ENCODE measurements at places on chromosomes 7 and 10.

DNA sequence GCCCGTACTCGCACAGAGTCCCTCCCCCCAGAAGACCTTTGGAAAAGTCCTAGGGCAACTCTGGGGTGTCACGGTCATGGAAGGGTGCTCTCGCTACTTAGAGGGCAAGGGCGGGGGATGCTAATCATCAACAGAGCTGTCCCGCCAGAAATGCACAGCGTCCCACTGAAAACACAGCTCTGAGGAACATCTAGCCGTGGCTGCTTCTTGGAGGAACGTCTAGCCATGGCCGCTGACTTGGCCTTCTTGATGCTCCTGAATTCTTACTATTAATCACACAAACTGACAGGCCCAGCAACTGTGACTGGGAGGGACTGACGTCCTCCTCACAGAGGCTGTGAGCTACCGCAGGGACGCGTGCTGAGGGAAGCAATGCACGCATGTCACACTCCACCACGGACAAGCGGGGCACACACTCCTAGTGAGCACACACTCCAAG, 1.7 kb downstream of the TUBGCP2 start:
- no peak for DNase-seq

- DNase-seq = no peak
Measured at GRCh38 chr10:124989526-124989925, 47.6 kb downstream of the ZRANB1 start.

GRCh38 chr7:43313628-43314378, 201.4 kb downstream of the HECW1 start:
- DNase-seq = no peak

GRCh38 chr7:45068236-45069023, 20.3 kb downstream of the NACAD start:
- DNase-seq = no peak

GRCh38 chr10:131805696-131806095, 95.1 kb upstream of the PPP2R2D start:
- no peak for DNase-seq

GRCh38 chr10:70575874-70576802, 26.4 kb downstream of the PRF1 start:
- DNase-seq = no peak

DNA sequence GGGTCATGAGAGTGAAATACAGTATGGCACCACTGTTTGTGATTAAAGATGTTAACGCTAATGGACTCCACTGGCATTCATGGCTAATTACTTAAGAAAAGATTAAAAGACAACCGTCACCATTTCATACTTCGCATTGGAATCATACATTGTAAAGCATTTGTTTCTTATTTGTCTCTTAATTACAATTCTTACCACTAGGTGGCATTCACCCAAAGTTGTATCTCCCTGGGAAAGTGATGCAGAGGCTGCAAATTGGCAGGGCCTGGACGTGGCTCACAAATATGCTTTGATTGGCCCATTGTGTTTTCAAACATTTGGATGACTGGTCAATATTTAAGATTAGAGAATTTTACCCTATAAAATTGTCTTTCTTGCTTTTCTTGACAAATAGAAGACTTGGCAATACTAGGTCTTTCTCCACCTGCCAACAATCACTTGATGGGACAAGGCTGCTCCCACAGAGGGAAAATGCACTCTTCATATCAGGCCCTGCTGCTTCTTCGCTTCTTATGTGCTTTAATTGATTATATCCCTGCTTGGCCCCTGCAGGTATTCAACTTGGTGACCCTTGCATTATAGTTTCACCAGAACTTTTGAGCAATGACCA, 72.1 kb upstream of the STARD3NL start:
- peak; percentile 45 for DNase-seq

GRCh38 chr7:142720172-142720773, 29.0 kb upstream of the PRSS1 start:
- DNase-seq = no peak

- no peak for DNase-seq
Measured at GRCh38 chr10:82982110-82982608, 1107.2 kb downstream of the NRG3 start.

DNA sequence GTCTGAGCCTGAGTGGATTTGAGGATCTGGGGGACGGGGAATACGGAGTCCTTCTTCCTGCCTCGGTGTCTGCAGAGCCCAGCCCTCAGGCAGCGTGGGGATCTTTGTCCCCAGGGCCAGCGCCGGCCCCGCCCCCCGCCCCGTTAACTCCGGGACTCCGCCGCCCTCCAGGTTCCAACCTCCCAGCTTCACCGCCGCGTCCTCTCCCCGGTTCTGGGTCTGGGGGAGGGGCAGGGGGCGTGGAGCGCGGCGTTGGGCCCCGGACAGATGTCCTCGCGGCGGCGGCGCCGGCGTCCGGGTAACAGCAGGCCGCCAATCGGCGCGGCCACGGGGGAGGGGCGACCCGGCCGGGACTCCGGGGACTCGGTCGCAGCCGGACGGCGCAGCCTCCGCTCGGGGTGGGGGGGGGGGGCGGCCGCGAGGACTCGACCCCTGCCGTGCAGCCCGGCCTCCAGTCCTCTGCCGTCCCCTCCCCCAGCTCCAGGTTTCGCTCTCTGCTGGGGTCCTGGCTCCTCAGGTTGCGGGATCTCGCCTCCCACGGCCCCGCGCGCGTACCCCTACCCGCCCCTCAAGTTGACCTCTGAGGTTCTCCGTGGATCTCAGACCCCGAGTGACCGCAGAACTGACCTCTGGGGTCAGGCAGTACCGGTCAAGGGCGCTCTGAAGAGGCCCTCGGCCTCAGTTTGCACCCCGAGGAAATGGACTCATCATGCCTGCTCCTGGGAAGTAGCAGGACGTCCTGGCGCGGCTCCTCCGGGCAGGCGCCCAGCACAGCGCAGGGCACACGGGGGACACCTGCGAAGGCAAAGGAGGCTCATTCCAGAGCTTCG, 2.3 kb upstream of the ELFN1 start:
- no peak for DNase-seq

DNA sequence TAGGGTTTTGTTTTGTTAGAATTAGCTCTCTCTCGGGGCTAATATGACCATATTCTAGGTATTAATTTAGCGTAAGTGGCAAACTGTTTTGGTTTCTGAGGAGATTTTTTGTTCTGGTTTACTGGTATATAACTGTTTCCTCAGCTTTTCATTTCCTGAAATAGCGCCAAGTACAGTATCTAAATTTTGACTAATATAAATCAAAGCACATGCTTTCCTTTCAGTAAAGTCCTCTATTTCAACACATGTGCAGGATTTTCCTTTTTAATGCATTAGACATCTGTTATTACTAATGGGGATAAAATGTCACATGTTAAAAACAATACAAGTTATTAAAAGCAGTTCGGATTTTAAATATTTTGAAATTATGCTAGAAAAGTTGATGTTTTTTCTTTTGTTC, 11.3 kb downstream of the FERD3L start:
- DNase-seq = no peak

DNA sequence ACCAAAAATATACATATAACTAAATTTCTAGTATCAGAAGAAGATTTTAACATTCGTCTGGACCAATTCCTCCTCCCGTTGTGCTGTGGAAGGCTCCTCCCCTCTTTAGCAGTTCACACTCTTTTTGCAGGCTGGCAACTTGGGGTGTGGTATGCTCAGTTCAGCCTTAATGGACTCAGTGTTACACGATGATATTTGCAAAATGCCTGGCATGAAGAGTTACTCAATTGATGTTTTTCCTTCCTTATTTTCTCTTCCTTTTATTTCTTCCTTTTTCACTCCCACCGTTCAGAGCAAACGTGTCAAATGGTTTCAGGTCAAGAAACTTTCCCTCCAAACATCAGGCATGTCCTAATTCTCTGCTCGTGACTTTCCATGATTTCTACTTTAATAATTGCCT, 248.3 kb downstream of the PHF14 start:
- DNase-seq = no peak

DNA sequence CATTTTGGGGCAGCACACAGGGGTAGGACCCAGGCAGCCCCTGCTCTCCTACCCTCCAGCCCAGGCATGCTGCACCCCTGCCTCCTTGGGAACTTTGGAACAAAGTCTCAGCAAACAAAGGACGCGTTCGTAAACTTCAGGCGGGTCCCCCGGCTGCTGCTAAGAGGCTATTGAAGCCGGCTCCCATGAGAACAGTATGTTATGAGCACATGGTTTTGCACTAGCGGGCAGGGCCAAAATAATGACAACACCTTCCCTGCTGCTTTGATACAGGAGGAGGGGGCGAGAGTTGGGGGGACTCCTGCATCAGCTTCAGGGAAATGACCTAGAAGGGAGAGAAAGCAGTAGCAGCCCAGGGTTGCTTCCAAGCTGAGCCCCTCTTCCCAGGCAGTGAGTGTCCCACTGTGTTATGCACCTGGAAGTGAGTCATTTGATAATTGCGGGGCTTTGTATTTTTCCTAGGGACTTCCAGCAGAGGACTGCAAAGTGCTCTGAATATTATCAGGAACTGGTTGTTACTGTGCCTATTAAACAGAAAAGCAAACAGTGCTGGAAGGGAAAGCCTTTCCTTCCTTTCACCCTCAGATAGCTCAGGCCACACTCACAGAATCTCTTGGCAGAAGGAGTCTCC, 6.9 kb downstream of the ITPRIP start:
- no peak for DNase-seq

DNA sequence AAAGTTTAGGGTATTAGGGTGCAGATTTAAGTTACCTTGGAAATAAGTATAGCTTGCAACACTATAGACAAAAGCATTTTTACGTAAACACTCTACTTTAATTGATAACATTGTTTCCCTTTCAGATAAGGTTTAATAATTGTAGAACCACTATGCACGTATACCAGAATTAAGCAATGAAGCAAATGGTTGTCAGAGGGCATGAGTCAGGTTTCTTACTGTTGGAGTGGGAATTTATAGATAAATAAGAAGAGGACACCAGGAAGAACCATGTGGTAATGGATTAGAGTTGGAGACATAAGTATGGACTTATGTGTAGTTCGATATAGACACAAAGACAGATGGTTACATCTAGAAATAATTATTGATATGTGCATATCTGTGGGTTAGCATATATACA, 355.6 kb downstream of the ETV1 start:
- no peak for DNase-seq

DNA sequence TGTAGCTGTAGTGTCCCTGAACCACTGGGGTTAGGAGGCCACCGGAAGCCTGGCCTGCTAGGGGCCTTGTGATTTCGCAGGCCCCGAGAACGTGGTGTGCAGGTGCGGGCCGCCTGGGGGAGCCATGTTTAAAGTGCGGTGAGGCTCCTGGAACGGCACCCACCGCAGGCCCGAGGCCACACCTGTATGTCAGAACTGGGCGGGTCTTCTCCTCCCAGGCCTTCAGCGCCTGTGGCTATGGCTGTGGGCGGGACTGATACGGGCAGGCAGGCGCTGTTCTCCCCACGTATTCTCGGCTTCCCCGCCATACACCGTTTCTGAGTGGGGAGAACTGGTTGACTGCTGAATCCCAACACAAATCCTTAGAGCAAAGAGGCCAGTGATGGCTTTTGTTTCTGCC, 74.8 kb downstream of the DNAJB6 start:
- DNase-seq = peak; percentile 27

DNA sequence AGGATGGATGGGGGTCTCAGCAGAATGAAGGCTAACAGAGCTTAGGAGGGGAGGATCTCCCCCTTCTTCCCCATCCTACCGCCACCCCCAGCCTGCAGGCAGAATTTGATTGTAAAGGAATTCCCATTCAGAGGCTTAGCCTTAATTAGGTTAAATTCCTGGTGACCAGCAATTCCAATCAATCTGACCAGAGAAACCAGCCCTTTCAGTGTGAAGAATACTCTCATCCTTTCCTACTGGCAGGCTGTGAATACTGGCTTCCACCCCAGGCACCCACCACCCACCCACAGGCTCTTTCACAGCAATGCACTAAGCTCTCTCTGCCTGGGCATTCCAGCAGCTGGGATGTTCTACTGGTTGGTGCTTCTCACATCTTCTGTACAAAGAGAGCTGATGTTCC, 137.9 kb upstream of the LYZL1 start:
- DNase-seq = no peak

DNA sequence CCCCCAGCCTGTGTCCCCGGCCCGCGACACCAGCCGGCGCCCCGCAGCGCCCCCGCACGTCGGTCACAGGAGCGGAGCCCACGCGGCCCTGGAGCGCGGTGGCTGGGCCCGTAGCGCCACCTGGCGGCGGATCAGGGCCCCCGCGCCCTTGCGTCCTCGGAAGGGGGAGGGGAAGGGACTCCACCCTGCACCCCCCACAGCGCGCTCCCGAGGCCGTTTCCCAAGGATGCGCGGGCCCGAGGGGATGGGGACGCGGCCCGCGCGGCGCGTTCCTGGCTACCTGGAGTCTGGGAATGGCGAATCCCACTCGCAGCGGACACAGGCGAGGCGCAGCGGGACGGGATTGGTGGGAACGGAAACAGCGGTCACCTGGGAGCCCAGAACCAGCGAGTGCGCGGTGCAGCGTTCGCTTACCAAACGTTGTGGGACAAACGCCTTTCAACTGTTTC, 23.8 kb upstream of the MKI67 start:
- peak; percentile 29 for DNase-seq

GRCh38 chr7:32507414-32507813, 12.1 kb downstream of the AVL9 start:
- no peak for DNase-seq

DNA sequence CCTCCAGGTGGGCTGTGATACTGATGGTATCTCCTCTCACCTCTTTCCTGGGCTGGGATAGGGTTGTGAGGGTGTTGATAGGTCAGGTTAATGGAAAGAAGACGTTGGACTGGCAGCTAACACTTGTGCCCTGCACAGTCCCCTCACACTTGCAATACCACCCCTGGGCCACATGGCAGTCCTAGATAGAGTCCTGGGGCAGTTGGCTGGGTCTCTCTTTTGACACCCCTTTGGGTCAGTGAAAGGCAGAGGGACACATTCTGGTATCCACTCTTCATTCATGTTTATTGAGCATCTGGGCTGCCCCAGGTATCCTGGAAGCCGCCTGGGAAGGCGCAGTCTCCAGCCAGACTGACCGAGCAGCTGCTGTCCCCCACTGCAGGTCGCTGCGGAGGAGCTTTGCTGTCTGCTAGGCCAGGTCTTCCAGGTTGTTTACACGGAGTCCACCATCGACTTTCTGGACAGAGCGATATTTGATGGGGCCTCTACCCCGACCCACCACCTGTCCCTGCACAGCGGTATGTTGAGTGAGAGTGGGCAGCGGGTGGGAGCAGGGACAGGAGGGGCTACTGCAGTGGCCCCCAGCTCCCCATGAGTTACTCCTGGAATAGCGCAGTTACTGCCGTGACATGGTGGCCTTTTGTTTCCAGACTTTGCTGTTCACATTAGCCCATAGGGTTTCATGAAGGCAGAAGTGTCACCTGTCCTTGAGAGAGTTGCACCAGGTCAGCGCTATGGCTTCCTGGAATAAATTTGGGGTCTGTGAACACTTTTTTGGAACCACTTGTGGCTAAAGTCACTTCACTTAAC, 19.1 kb downstream of the NACAD start:
- DNase-seq = no peak

DNA sequence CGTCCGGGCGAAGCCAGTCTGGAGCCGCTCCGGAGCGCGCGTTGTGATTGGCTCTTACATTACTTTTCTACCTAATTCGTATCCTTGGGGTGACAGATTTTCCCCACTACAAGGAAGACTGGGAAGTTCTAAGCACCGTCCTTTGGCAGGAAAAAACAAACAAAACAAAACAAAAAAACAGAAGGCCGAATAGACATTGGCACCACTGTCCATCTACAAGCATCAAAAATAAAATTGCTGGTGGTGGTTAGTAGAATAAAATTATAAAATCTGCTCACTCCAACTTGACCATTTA, 651 bp upstream of the SKAP2 start:
- no peak for DNase-seq

GRCh38 chr10:7551950-7552716, 114.6 kb downstream of the ITIH5 start:
- peak; percentile 7 for DNase-seq
